ENCODE measurements at places on chromosomes 2 and 18.

DNA sequence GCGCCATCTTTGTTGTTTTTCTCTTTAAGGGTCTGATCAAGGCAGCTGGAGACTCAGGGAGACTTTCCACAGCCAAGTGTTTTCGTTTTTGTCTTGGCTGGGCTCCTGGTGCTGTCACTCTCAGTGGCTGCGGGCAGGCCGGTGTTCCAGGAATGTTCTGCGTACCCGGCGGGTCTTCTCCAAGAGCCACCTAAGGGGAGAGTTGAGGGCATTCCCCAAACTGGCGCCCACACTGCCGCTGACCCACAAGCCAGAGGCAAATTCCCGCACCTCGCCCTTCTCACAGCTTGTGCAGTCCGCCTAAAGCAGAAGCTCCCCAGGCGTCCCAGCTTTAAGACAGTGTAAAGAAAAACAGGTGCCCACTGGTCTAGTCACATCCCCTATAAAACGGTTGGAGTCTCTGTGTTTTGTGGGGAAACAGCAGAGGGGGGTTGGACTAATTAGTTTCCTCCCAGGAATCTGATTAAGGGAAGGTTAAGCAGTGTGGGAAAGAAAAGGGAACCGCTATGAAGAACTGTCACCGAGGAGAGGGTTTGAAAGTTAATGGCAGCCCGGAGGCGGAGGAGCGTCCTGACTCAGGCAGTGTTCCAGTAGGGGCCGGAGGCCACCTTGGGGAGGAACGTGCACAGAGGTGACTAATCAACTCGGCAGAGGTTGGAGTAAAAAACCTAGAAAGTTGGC, 224.5 kb downstream of the SLC4A3 start:
- DNase-seq: no peak

DNA sequence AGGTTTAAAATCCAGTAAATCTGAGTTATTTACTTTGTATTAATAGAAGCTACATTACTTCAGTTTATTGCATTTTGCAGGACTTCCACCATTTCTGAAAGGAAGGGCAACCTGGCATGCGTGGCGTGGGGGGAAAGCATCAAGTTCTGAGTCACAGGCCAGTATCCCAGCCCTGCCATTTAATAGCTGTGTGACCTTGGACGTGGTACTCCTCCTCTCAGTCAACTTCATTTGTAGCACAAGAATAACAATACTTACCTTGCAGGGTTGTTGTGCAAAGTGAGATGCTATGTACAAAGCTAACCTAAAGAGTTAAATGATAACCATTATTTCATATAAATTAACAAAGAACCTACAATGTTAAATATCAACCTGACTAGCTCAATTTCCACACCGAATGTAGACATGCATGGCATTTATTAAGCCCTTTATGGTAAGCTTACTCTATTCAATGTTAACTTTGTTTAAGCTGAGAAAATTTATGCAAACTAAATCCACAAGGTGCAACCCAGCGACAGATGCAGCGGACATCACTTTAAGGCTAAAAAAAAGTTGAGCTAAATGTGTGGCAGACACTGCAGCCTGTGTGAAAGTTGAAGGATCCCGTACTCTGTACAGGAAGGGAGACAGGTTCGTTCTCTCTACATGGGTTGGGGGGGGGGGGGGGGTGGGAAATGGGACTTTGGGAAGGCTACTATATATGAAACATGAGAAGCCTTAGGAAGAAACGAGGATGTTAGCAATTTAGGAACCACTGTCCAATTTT, 17.2 kb upstream of the STPG4 start:
- DNase-seq: no peak

DNA sequence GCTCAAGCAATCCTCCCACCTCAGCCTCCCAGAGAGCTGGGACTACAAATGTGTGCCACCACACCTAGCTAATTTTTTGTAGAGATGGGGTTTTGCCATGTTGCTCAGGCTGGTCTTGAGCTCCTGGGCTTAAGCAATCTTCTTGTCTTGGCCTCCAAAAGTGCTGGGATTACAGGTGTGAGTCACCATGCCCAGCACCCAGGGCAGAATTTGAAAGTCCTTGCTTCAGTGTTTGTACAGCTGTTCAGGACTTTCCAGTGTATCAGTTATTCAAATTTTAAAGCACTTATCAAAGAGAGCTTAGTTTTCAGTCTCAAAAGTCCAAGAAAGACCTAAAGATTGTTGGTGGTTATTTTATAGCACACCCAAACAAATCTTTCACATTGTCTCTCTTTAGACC, 43.6 kb upstream of the VPS54 start:
- no peak for DNase-seq

DNA sequence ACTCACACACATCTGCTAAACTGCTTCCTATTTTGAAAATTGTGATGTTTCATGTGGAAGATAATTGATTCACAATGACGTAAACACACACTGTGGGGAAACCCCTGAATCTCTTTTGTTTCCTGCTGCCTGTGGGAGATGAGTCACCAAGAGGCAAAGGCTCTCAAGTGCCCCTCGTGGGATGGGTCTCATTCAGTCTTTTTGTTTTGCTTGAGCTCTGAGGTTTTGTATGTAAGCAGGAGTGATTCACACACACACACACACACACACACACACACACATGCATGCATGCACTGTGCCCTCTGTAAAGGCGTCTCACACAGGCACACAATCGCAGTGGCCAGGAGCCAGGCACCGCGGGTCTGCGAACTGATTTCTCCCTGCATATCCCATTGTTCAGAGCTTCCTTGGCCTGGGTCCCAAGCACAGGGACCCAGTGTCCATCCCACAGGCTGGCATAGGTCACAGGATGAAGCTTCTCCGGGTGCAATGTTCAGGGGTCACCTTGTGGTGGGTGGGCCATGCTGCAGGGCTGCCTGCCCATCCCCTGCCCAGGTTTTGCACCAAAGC, 12.1 kb upstream of the ARHGEF4 start:
- peak; percentile 67 for DNase-seq

- DNase-seq: no peak
Observed at GRCh38 chr2:218368150-218368528, 11.5 kb downstream of the CATIP start.

GRCh38 chr2:102000813-102001766, 9.3 kb downstream of the IL1R2 start:
- DNase-seq: no peak

DNA sequence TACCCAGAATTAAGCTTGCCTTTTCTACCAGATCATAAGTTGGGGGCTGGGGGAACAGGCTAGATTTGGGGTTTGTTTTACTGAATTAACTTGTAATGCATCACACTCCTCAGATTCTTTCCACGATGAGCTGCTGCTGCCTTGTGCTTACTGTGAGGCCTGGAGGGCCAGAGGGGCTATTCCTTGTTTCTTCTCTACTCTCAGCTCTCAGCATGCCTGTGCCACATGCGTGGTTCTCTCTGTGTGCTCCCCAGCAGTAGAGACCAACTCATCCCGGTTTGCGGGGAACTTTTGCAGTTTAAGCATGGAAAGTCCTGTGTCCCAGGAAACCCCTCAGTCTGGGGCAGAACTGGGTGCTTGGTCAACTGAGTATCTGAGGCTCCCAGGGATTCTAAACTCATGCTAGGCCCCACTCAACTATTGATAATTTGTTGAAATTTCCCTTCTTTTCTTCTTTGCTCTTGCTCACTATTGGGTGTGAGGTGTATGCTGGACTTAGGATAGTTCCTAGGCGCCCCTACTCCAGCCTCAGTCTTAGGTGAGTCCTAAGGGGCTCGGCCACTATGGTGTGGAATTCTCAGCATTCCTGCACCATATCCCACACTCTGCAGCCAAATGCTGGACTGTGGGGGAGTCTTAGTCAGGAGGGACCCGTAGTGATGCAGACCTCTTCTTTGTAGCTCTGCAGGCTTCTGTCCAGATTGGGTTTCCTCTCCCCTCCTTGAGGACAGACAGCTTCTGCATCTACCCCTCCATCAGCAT, 63.1 kb downstream of the SRD5A2 start:
- no peak for DNase-seq

DNA sequence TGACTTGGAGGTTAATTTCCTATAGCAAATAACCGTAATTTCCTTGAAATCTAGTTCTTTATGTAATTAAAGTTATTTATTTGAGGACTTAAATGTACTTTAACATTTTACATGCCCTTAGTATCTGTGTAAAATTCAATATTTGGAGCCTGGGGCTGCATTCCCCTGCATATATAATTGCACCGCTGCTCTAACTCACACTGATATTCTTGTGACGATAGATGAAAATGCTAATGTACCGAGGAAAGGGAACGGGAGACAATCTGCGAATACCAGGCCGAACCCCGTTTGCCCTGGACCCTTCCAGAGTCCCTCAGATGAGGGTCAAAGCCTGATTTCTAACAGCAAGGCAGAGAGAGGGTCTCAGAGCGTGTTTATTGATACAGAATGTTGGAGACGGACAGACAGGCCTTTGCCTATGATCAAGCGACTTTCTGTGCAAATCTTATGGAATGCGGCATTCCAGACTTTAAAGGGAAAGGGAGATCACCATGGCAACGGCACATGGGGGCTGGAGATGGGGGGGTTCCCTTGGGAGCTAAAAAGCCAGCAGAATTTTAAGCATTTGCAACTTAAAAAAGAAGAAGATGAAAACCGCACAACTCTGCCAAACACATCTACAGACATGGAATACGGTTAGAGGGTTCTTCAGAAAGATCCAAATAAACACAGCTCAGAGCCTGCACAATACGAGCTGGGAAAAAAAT, 57.6 kb upstream of the TWIST2 start:
- DNase-seq: no peak

DNA sequence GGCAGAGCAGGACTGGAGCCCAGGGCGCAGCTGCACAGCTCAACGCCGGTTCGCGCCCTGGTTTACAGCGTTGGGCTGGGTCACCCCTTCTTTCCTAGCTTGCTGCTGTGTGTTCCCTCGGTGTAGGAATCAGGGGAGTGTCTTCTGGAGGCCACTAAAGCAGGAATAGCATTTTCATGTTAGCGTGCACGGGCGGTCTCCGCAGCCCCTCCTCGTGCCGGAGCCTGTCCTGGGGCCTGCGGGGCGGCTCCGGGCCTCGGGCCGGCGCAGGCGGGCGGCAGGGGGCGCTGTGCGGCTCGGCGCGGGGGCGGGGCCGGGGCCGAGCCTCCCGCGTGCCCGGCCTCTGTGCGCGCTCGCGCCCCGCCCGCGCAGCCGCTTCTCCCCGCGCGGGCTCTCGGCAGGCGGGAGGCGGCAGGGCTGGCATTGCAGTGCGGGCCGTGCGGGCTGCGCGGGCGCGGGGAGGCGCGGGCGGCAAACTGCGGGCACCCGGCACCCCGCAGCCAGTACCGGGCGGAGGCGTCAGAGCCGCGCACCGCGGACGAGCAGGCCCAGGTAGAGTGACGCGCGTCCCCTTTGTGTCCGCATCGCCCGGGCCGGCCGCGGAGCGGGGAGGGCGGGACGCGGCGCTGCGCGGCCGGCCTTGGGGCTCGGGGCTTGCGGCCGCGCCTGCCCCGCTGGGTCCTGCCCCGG, at the start of gene RNF144A:
Gene RNF144A (plus strand): TSS at position 342 of the 690 bp plus-strand sequence. CDS start 79,515 bp downstream, outside the sequence.
- DNase-seq: no peak

DNA sequence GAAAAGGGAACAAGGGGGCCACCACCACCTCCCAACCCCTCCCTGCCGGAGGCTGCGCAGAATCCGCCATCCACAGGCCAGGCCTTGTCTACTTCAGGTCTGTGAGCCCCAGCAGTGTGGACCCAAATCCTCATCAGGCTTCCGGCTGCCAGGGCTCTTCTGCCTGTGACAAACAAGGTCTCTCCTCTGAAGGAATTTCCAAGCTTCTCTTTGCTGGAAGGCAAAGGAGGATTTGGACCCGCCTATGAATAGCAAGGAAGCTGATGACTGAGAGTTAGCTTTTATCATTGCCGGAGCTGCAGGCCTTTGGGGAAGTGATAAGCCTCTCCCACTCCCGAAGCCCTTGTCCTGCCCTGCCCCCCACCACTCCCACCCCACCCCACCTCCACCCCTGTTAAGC, 93.7 kb upstream of the SH3BP4 start:
- no peak for DNase-seq

DNA sequence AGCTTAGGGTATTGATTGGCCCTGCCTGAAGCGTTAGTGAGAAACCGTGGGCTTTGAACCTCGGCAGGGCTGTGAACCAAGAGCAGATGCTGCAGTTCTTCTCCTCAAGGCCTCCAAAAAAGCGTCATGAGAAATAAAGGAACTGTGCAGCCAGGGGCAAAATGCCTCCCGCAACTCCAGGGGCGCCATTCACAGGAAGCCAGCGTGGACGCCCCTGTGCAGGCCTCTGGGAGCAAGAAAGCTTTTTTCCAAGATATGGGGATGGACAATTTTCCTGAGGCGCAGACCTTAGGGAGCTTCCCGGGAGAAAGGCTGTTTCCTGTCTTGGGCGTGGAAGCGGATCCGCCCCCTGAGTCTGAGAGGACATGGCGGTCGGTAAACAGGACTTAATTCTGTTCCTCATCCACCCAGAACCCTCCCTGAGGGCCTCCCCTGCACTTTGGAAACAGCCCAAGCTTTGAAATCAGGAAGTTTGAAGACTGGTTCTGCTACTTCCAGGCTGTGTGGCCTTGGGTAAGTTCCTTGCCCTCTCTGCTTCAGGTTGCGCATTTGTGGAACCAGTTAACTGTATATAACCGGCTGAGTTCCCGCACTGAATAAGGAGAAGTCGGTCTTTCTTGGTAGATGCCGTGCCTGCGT, 29.6 kb upstream of the CABLES1 start:
- no peak for DNase-seq

DNA sequence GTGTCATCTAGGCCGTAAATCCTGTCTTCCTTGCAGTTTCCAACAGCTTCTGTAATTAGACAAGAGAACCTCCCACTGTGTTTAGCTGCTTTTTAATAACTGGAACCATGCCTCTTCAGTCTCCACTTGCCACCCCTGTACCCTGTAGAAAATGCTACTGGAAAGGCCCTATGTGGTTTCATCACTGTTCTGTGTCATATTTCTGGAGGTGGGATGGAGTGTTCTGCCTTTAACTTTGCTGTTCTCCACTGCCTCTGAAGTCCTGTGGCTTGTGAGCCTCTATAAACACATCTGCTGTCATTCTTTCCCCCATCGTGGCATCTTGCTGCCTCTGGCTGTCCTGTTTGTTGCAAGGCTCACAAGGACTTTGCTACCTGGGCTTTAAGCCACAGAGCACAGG, 17.9 kb downstream of the MGAT5 start:
- DNase-seq: no peak

- DNase-seq: no peak
Observed at GRCh38 chr2:155377931-155378444, 679.5 kb downstream of the KCNJ3 start.

All from NCI-H2029 treated with DMSO at 0.1 percent for 48 hours (cell line).